ENCODE measurements at places on chromosomes 16 and 17. TPM values are rescaled to one million over a fixed set of nuclear protein-coding genes. Genes with fewer than 3 reads are reported as not detected.

Gene PRCD
- total RNA-seq = 0.48 TPM

Gene HSD17B1
- 0.68 TPM for total RNA-seq

Gene UTS2R
- not detected for total RNA-seq

Gene NEUROD2
- not detected for total RNA-seq

Gene TBC1D3
- not detected for total RNA-seq

Gene MAP2K4
- 23.9 TPM for total RNA-seq

- peak; percentile 5 for DNase-seq
Measured at GRCh38 chr17:27733773-27734172, 66.6 kb downstream of the NOS2 start.

- no peak for DNase-seq
Measured at GRCh38 chr16:30004811-30005242, 6.0 kb downstream of the DOC2A start.

DNA sequence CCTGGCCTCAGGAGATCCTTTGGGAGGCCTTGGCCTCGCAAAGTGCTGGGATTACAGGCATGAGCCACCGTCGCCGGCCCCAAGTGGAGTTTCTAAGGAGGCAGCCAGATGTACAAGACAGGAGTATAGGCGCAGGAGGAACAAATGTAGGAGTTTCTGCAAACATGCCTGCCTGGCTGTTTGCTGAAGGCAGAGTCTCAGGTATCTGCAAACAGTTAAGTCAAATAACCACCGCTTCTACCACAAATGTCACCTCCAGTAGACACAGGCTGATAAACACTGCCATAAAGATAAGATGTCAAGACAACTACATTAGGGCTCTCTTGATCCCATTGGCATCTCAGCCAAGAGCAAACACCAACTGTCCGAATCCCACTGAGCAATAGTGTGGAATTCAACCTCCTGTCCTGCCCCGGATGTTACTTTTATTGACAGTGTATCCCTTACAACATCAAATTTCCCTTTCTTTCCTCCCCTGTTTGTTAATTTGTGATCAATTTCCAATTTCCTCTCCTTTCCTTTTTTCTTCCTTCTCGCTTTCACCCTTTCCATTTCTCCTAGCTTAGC, 5.6 kb upstream of the COG1 start:
- no peak for DNase-seq

DNA sequence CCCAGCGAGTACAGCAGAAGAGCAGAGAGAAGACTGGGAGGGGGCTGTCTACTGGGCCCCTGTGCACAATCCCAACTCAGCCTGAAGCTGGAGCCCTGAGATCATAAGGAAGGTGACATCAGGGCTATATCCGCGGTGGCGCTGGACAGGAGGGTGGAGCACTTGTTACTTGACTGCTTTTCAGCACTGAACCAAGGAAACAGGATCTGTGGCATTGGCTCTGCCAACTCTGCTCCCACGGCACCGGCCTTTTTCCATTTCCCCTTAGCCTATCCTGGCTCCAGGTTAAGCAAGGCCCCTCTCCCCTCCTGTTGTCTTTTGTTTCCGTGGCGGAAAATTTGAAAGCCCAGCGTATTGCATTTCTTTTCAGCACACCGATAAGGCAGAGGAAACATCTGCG, 125.0 kb upstream of the IRX3 start:
- no peak for DNase-seq

DNA sequence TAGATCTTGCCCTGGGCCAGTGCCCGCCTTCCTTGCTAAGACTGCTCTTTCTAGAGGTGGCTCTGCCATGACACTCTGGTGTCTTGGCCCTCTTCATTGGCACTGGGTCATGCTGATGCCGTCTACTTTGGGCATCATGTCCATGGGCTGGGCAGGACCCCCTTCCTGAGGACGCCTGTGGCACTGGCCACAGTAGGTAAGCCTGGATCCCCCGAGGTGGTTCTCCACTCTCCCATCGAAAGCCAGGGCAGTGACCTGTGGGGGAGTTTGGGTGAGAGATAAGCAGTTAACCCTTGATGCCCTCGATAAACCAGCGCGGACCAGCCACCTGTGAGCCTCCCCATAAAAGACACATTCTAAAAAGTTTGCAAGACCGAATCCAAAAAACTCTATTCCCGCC, 20.0 kb upstream of the ITGB4 start:
- no peak for DNase-seq

DNA sequence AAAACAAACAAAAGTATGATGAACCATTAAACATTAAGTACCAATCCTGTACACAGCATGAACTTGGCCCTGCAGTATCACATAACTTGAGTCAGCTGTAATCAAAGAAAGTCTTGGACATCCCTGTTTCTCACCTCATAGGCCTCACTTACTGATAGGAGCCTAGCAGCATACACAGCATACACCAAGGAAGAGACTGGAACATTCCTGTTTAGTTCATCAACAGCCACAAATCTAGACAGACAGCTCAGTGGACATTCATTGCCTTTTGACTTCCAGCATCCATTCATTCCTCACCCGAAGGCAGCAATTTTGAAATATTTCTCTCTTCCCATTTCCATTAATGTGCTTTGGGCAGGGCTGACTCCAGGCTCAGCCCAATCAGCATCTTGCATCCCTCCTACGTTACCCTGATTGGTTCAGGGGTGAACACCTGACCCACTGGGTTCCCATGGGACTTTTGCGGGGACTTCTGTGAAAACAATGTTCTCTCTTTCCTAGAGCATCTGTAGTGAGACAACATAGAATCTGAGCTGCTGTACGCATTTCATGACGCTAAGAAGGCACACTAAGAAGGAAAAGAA, 336.7 kb upstream of the ZFHX3 start:
- DNase-seq = no peak

DNA sequence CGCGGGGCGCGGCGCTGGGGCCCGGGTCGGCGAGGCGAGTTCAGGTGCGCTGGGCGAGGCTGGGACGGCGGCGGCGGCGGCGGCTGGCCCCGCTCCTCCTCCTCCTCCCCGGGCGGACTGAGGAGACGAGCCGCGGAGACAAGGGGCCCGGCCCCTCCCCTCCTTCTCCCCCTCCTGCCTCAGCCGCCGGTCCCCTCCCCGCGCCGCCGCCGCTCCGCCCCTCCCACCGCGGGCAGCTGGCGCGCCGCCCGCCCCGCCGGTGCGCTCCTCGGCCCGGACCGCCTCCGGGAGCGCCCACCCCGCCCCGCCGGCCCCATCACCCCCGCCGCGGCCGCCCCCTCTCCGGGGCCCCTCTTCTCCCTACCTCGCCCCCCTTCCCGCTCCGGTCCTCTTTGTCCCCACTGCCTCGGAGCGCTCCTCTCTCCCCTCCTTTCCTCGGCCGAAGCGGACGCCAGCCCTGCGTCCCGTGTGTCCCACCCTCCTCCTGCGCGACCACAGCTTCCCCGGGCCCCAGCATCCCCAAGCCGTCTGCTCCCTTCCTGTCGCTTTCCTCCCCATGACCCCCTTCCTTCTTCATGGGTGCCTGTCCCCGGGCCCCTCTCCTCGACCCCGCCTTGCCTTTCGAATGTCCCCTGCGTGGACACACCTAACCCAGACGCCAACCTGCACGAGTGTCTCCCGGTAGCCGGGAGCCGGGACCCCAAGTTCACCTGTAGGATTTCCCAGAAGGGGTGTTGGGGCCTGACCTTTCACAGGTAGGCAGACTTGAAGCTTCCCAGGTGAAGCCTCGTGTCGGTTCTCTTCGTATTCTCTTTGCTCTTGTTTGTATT, at the start of gene TOX3:
Gene TOX3 (minus strand): TSS at position 140 of the 830 bp plus-strand sequence. CDS start 420 bp downstream, outside the sequence.
- DNase-seq = no peak

DNA sequence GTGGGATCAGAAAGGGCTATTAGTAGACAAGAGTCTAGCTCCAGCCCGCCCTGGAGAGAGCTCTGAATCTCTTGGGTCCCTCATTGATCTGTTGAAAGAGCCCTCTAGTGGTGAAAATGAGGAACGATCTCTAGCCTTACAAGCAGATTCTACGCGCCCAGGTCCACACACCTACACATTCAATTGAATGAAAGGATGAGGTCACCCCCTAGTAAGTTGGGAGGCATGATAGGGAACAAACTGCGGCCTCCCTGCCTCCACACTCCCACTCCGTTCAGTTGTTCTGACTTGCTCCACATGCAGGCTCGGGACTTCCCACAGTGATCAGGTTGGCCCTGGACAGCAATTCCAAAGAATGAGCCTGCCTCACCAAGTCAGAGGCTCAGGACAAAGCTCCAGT, 2.9 kb upstream of the CACNG3 start:
- DNase-seq = peak; percentile 38

GRCh38 chr16:19348125-19348524, 62.6 kb downstream of the CLEC19A start:
- DNase-seq = no peak

DNA sequence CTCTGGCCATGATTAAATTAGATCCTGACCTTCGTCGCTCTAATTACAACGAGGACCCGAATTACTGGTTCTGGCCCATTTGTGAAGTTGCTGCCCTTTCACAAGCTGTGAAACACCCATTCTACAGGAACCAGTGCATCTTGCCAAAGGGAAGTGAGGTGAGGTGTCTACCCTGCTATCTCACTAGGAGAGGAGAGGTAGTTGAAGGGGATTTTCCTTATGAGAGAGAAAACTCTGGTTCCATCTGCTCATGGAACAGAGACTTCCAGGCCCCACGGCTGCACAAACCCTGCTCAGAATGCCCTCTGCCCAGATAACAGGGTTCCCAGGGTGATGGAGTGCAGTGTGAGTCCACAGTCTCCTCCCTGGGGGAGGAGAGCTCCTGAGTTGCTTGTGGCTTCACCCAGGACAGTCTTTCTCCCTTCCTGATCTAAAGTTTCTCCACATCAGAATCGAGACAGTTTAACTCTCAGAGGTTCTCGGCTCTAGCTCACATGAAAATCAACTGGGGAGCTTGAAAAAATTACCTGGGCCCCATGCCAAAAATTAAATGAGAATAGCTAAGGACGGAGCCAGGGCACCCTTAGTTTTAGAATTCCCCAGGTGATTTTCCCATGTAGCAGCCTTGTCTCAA, 7.8 kb upstream of the SSTR2 start:
- no peak for DNase-seq

DNA sequence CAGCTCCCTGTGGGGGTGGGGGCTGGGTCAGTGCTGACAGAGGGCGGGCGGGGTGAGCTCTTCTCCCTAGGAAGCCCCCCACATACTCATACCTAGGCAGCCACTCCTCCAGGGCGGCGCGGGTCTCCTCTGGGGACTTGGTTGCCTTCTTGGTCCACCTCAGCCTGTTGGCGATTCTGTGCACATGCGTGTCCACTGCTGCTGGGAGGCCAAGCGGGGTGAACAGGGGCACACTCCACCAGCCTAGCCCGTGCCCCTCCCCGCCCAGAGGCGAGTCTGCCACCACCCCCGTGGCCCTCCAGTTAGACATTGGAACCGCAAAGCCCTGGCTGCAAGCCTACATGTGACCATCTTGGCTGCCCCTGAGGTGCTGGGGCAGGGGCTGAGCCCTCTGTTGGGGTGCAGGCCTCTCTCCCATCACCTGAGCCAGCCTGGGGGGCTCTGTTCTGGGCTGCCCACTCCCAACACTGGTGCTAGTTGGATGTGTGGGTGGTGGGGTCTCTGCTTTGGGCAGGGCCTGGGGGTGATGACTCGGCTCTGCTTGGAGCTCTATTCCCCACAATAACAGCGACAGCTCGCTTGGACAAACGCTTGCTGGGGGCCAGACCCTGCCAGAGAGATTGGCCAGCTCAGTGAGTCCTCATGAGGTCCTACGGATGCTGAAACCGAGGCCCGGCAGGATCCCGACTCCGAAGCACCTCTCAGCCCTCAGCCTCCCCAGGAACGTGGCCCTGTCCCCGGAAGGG, 7.4 kb downstream of the NTHL1 start:
- DNase-seq = peak; percentile 48

DNA sequence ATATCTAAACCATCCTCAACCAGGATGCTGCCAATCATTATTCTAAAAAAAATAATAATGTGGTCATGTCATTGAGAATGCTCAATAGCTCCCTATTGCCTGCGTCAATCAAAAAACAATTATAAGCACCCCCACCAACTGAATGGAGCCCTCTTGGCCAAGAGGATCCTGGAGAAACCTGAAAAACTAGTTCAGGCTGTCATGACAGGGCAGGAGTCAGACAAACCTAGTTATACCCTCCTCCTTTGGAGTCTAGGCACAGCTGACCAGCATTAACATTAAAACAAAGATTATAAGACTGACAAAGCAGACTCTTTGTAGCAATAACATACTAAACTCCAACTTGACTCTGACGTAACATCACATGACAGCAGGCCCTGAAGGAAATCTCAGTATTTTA, 119.2 kb upstream of the CCL2 start:
- DNase-seq = no peak

GRCh38 chr17:40659911-40660310, 5.1 kb downstream of the KRT222 start:
- no peak for DNase-seq

Measured in RPMI7951 (cell line).